Activated CD4-positive, alpha-beta memory T cell treated with anti-CD3 and anti-CD28 coated beads for 36 hours (primary cell): ENCODE measurements at places on chromosomes 12 and 14. TPM values are rescaled to one million over a fixed set of nuclear protein-coding genes. Genes with fewer than 3 reads are reported as not detected.

Gene CSRP2
- 0.41 TPM for total RNA-seq

Gene LAG3
- total RNA-seq = 169 TPM

- DNase-seq = no peak
Observed at GRCh38 chr12:1819571-1819970, 794 bp upstream of the LRTM2 start.

DNA sequence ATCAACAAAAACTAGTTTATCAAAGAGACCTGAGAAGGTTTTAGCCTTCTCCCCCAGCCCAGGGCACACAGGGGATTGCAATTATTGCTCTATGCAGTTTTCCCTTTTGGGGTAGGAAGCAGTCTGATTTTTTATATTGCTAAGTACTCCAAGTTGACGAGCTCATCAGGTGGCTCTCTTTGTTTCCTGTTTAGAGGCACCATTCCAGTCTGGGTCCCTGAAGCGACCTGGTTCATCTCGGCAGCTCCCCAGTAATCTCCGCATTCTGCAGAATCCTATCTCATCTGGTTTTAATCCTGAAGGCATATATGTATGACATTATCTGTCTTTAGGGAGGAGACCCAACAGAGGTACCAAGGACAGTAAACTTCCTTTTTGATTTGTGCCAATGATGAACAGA, 56.3 kb downstream of the BHLHE41 start:
- no peak for DNase-seq

DNA sequence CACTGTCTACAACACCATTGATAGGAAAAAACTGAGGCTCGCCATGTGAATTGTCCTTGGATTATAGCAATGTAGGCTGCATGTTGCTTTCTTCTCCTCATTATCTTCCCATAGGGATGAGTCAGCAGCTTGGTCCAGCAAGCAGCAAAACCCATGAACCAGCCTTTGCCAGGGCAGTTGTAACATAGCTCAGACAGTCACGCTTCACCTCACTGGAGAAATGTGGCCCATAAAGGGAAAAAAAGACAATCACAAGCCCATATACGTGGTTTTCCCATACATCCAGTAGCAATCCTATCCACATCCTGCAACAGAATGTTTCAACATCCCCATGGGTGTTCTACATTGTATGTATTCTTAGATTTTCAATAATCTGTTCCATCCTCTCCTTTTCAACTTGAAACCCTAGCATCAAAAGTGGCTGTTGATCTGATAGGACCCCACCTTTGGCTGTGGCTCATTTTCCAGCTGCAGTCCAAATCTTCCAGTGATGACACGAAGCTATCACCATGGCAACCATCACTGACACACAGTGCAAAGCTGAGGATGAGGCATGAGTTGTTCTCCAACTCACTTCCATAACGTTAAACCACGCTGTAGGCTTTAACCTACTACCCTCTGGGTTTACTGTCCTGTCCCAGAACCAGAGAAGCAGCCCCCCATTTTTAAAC, 34.0 kb downstream of the GRIN2B start:
- no peak for DNase-seq
